Activated T-cell treated with anti-CD3 and anti-CD28 coated beads for 48 hours (primary cell): ENCODE measurements at places on chromosomes 7 and 10.
A peak's percentile ranks its signal among the peaks of the same experiment; 100 is the strongest.

- no peak for DNase-seq
Observed at GRCh38 chr7:27064661-27065060, 31.1 kb downstream of the HOXA1 start.

- DNase-seq = peak; percentile 26
Observed at GRCh38 chr7:95772298-95772770, at the start of gene DYNC1I1. DYNC1I1 (plus strand) TSS chr7:95772554; CDS start chr7:95804730, 32,176 bp downstream.

- DNase-seq = no peak
Observed at GRCh38 chr7:132499065-132499464, 77.2 kb downstream of the PLXNA4 start.

DNA sequence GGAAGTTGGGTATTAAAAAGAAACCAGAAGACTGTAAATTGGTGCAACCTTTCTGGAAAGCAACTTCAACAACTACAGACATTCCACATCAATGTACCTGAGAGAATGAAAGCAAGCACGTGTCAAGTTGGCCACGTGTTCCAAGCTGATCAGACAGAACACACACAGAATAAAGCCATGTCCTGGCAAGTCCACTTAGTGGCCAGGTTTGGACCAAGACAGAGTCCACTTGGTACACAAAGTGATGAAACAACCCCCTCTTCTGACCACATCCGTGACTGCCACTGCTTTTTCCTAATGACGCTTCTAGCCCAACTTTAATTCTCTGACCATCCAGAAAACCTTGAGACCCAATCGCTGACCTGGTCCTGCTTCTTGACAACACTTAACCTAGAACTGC, 109.4 kb downstream of the ABLIM1 start:
- DNase-seq = no peak

GRCh38 chr7:7188091-7188490, 5.7 kb downstream of the C1GALT1 start:
- DNase-seq = no peak

DNA sequence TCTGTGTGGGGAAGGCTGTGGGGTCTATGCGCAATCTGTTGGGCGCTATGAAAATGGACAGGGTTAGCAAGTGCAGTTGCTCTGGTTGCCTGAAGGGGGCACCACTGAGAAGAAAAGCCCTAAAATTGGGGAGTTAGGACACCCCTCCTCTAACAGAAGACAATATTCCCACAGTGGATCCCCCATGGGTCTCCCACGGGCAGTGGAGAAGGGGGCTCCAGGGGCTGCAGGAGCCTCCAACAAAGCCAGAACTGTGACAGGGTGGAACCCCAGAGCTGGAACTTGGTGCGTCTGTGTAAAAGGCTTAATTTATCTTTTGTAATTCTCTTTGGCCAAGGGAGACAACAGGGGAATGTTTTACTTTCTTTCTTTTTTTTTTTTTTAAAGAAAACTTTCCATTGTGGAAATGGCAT, 12.5 kb upstream of the COL13A1 start:
- no peak for DNase-seq

- no peak for DNase-seq
Observed at GRCh38 chr10:47164126-47164799, 135.7 kb upstream of the GDF10 start.

- DNase-seq = no peak
Observed at GRCh38 chr10:64745565-64745964, 1224.4 kb downstream of the REEP3 start.

GRCh38 chr7:108609643-108610042, 40.0 kb downstream of the DNAJB9 start:
- no peak for DNase-seq

- DNase-seq = no peak
Observed at GRCh38 chr10:113232928-113233511, 283.0 kb downstream of the TCF7L2 start.

DNA sequence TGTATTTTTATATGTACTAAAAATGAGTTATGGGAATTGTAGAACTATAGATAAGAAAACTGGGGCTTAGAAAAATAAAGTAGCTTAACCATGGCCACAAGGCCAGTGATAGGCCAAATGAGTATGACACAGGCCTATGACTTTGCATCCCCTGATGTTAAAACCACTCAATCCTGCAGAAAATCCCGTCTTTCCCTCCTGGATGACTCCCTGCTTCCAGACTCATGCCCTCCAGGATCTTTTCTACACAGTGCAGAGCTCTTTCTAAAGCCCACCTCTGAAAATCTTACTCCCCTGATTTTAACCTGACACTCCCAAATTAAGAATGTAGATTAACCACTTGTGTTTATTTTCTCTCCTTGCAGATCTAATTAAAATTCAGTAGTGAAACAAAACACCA, 489.2 kb upstream of the LRRN3 start:
- DNase-seq = no peak

- no peak for DNase-seq
Observed at GRCh38 chr10:50992356-50992901, 81.9 kb upstream of the PRKG1 start.

- DNase-seq = no peak
Observed at GRCh38 chr7:70846208-70846607, 285.7 kb upstream of the GALNT17 start.

GRCh38 chr7:153588586-153588985, 463.6 kb upstream of the DPP6 start:
- DNase-seq = no peak

DNA sequence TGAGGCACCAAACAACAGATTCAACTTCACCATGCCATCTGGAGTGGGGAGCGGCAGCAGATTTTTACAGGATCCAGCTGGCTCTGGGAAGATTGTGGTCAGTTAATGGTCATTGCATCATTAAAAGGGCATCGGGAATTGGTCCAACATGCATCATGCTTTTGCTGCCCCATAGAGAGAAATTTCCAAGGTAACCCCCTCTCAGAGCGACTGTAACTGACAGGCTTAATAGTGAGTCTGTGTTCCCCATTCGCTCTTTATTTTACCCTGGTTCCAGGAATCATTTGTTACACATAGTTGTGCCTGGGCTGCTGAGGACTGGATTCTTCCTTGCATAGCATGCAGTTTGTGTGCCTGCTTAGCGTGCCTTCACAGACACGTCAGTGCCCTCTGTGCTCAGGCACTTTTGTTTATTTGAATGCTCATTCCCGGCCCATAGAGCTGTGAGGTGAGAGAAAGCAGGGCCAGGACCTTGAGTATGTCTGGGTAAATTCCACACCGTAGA, 49.9 kb downstream of the CDHR3 start:
- DNase-seq = no peak

DNA sequence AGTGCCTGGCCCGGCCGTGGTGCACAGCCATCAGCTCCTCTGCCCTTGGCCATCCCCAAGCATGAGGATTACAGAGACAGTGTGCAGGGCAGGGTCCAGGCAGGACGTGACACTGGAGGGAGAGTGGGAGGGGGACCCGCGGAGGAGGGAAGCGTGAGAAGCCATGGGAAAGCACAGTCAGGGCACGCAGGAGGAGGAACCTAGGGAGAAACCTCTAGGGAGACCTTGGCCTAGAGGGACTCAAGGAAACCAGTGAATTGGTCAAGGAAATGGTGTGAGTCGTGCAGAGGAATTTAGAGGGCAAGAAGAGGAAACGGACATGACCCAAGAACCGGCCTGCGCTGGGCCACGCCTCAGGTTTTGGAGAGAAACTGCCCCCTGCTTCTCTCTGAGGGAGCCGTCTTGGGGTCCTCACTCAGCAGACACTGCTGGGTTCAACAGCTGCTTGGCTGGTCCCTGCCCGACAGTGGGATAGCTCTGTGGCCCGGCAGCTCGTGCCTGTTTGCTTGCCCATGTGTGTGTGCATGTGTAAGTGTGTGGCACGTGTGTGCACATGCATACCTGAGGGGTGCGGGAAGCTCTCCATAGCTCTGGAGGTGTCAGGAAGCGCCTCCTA, 3.2 kb downstream of the OPN4 start:
- no peak for DNase-seq

DNA sequence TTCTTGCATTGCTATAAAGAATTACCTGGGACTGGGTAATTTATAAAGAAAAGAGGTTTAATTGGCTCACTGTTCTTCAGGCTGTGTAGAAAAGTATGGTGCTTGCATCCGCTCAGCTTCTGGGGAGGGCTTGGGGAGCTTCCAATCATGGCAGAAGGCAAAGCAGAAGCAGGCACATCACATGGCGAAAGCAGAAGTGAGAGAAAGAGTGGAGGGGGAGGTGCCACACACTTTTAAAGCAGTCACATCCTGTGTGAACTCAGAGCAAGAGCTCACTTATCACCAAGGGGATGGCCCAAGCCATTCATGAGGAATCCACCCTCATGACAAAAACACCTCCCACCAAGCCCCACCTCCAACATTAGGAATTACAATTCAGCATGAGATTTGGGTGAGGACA, 303.5 kb downstream of the OTUD1 start:
- DNase-seq = no peak

DNA sequence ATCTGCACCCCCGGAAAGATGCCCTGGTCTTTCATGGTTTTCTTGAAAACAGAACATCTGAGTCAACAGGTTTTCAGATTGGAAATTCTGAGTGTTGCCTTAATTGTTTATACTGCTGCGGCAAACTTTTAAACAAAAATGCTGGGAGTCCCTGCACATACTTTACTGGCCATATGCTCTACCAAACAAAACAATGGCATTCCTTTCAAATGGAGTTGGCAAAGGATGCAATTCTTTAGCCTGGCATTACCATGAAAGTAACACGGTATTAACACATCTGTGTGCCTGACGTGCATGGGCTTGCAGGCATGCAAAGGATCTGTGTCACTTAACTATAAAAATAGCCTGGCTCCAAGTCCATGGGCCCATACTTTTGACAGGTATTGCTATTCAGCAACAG, 4.2 kb downstream of the INHBA start:
- no peak for DNase-seq

GRCh38 chr7:139284252-139284896, 53.3 kb downstream of the UBN2 start:
- DNase-seq = no peak

GRCh38 chr10:33492701-33493345, 158.4 kb upstream of the NRP1 start:
- no peak for DNase-seq

DNA sequence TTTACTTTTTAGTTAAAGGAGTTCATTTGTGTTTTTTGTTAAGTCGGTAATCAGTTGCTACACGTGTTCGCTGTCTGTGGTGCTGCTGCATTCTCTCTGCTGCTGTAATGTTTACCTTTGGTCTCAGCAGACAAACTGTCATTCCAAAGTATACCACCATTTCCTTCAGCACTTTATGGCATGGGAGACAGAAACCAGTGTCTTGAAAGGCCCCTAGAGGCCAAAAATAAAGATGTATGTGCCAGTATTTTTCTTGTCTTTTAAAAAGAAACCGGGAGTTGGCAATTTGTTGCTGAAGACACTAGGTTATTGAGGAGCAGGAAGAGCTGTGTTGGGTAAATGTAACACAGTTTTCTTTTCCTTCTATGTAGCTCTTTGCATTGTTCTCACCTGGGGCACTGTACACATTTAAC, 24.1 kb downstream of the ZNF92 start:
- no peak for DNase-seq

GRCh38 chr10:24518981-24519597, 204.6 kb downstream of the ARHGAP21 start:
- peak; percentile 23 for DNase-seq

GRCh38 chr7:148211740-148212151, 378.8 kb upstream of the C7orf33 start:
- DNase-seq = no peak

- DNase-seq = no peak
Observed at GRCh38 chr10:4086131-4086898, 301.3 kb upstream of the KLF6 start.

DNA sequence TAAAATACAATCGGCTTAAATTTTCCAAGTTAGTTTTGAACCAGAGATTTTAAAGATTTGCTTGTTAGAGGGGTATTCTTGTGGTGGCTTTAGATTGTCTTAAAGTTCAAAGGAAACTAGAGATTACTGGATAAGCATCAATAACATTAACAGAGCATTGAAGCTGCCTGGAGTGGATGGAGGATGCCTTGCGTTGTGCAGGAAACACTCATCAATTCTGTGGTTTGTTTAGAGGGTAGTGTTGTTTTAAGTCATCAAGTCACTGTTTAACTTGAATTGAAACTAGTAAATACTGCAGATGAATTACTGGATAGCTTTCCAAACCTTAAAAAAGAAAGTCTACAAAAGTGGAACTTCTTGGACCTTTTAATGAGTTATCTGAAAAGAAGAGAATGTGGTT, 218.6 kb downstream of the CELF2 start:
- no peak for DNase-seq

GRCh38 chr7:42236266-42236975, 588 bp downstream of the GLI3 start:
- no peak for DNase-seq

DNA sequence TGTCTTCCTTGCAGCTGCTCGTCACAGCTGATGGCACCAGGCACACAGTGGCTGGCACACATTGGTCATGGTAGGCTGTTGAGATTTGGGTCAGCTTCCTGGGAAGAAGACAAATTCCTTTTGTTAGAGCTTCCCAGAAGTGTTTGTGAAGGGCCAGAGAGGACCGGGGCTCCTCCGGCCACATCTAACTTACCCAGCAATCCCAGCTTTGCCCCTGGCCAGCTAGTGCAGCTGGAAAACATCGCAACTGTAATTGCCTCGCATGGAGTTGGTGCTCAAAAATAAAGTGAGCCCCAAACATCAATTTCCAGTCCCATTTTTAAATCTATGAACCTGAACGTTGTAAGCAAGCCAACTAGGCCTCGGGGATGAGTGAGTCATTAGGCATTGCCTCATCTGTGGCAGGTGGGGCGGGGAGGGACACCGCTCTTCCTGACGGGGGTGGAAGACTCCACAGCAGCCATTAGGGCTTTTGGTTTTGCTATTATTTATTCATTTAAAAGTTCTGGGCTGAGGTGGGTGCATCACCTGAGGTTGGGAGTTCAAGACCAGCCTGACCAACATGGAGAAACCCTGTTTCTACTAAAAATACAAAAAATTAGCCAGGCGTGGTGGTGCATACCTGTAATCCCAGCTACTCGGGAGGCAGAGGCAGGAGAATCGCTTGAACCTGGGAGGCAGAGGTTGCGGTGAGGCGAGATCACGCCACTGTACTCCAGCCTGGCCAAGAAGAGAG, 12.4 kb downstream of the CPA5 start:
- no peak for DNase-seq

- no peak for DNase-seq
Observed at GRCh38 chr10:75403144-75403938, 1.8 kb upstream of the ZNF503 start.

DNA sequence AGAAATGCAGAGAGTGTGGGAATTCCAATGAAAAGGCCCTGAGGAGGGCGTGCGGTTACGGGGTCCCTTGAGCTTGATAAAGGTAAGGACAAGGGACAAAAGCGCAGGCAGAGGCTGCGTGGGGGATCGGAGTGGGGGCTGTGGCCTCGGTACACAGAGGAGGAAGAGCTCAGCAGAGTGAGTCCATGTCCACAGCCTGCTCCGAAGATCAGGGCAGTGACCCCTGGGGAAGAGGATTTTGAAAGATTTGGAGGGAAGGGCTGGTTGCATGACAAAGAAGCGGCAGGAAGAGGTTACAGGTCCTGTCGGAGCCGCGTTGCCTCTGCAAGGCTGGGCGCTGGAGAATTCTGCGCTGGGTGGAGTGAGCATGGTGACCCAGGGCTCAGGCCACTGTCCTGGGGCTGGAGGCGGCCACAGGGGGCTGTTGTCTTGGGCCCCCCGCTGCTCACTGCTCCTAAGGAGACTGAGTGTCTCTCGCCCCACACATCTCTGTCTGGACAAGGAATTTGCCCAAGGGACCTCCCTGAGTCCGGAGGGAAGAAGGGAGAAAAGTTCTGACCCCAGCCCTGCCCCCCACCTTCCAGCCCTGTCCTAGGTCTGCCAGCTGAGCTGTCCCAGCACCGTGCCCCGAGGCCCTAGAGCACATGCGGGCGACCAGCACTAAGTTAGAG, 69.8 kb upstream of the INSIG1 start:
- DNase-seq = no peak
